ENCODE measurements at places on chromosomes 3 and 15.

- no peak for DNase-seq
These were observed 402.0 kb downstream of the AGBL1 start for GRCh38 chr15:86481720-86482119.

DNA sequence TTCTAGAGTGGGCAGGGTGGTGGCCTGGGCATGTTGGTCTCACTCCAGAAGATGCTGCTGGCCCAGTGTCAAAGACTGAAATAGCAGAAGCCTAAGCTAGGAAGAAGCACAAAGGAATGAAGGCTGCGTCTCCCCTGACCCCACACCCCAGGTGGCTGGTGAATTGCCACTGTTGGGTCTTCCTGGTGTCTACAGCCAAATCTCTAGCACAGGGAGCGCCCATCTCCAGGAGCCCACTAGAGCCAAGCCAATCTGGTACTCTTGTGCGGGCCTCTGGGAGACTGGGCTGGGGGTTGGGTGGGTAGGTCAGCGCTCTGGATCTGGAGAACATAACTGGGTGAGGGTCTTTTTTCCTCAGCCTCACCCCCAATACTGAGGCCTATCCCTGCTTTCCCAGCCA, 894 bp downstream of the TUSC2 start:
- no peak for DNase-seq

DNA sequence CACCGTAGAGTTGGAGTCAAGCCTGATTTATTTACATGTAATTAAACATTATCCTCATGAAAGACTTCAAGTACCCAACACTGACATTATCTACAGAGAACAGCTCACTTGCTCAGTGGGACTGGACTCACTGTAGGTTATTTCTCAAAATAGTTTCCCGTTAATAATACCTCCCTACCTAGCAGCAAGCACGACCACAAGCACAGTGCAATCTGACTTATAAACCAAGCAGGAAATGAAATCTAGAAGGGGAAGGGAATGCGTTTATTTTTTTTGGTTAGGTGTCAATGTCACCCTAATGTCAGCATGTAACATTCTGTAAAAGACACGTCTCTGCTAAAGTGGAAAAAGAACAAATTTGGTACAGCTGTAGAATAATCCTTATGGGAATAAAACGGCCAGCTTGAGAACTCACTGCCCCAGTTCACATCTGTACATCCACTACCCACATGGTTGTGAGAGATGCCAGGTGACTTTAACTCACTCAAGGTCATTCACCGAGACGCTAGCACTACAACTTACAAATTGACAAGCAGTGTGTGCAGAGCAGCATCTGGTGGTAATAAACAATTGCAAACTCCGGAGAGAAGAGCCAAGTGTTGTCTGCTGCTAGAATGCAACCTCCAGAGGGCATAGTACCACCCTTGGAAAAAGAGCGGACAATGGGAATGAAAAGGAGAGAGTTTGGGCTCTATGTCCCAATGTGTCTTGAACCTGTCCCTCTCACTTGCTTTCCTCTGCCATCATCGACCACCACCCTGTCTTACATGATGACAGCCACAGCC, 242.5 kb downstream of the CADPS start:
- DNase-seq = peak; percentile 17

DNA sequence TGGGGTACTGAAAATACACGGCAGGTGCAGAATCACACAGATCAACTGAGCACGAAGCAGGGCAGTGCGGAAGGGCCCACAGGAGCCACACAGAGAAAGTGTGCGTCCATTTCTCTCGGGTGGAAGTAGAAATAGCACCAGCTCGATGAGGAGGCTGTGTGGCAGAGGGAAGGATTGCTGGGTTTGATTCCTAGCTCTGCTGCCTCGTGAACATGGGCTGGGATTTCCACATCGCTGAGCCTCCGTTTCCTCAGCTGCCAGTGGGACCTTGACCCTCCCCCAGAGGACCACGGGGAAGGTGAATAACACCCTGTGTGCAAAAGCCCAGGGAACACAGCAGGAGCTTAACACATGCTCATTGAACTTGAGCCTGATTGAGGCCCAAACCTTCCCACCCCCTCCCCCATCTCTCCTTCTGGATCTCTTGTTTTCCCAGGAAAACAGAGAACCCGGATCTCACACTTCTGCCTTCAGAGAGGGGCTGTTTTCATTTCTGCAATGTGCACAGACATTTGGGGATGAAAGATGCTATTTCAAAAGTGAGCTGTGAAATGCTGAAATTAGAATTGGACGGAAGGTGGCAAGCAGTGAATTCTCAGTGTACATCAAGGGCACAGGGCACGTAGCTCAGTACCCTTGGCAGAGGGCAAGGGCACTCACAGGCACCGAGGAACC, 38.4 kb downstream of the ABTB1 start:
- DNase-seq = no peak

DNA sequence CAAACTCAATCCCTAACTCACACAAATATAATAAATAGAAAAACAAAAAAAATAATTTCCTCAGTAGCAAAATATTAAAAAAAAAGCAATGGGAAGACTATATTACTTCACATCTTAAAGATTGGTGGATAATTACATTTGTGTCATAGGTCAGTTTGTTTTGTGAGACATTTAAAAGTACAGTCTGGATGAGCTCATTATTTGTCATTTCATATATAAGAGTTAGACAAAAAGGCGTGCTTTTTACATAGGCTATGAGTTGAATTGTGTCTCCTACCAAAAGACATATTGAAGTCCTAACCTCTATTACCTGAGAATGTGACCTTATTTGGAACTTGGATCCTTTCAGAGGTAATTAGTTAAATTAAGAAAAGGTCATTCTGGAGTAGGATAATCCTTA, 710.1 kb upstream of the CBLB start:
- no peak for DNase-seq

DNA sequence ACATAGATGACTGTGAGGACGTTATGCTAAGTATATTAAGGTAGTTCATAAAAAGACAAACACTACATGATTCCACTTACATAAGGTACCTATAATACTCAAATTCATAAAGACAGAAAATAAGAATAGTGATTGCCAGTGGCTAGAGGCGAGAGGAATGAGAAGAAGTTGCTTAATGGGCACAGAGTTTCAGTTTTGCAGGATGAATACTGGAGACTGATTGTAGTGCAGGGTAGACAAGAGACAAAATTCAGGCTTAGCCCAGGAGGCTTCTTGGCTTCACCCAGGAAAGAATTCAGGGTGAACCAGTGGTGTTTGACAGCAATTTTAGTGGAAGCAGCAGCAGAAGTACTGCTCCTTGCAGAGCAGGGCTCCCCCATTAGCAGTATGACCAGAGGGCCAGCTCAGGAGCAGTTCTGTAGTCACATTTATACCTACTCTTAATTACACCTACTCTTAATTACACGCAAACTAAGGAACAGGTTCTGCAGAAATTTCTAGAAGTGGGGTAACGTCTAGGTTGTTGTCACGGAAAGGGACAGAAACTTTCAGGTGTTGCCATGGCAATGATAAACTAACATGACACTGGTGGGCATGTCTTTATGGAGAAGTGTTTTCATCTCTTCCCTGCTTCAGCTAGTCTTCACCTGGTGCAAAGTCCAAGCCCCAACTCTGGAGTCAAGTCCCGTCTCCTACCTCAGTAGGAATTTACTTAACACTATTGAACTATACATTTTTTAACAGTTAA, 55.2 kb downstream of the TBL1XR1 start:
- DNase-seq = no peak

DNA sequence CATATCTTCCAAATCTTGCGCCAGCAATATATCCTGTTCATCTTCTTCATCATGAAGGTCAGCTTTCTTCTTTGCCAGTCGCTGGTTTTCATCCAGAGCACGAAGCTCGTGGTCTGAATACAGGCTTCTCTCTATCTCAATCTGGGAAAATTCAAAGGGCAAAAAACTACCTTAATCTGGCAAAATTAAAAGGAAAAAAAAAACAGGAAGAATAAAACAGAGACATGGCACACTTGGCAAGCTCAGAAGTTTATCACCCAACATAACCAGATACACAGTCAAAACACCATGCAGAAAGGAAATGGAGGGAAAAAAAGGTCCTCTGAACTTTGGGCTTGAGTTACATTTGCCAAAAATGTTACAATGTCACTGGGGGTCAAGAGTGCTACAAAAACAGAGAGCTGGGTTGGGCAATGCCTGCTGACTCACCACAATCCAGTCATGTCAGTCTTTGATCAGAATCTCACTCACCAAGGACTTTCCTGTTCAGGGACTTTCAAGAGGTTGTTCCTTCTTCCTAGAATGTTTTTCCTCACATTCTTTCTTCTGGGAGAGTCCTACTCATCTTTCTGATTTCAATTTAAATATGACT, 1.5 kb downstream of the MRPL46 start:
- no peak for DNase-seq

- DNase-seq = no peak
These were observed 104.5 kb downstream of the IL20RB start for GRCh38 chr3:137062250-137062649.

GRCh38 chr3:129593595-129594339, 12.7 kb downstream of the PLXND1 start:
- DNase-seq = peak; percentile 78

GRCh38 chr3:189143321-189143720, 28.4 kb upstream of the TPRG1 start:
- no peak for DNase-seq

GRCh38 chr3:120114376-120114775, 20.1 kb upstream of the GSK3B start:
- DNase-seq = no peak

DNA sequence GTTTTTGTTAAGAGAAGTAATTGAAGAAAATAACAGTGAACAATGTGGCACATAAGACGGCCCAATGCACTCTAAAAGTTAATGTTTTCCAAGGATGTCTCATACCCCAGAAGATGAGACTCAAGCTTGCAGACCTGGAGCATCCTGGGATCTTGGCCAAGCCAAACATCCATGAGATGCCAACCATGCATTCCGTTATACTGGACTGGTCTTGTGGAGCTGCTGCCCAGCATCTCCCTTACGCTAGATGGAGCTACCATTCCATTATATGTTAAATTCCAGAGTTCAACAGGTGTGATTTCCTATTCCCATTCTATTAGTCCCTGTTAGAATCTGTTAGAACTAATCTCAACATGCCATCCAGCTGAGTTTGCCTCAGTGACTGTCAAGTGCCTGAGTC, 181.8 kb downstream of the PDCD6IP start:
- DNase-seq = no peak

GRCh38 chr3:70583682-70584081, 271.2 kb upstream of the MDFIC2 start:
- no peak for DNase-seq

- DNase-seq = no peak
These were observed 164.8 kb upstream of the RORA start for GRCh38 chr15:61393949-61394348.

GRCh38 chr3:116037954-116038911, 407.1 kb downstream of the LSAMP start:
- no peak for DNase-seq

DNA sequence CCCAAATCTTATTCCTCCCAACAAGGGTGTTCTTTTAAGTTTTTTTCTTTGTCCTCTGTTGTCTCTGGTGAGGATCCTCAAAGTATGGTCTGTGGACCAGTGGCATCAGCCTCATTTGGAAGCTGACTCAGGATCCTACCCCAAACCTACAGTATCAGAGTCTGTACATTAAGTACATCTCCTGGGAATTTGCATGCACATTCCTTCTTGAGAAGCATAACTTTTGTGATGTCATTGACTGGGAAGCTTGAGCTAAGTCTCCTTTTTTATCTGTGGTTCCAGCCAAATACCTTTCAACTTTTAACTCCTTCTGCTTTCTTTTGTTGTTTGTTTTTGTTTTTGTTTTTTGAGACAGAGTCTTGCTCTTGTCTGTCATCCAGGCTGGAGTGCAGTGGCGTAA, 40.5 kb downstream of the ARMC8 start:
- DNase-seq = no peak

- DNase-seq = no peak
These were observed 56.0 kb downstream of the ZNF280D start for GRCh38 chr15:56677271-56677670.

GRCh38 chr3:171736556-171736955, 73.7 kb downstream of the PLD1 start:
- DNase-seq = no peak

DNA sequence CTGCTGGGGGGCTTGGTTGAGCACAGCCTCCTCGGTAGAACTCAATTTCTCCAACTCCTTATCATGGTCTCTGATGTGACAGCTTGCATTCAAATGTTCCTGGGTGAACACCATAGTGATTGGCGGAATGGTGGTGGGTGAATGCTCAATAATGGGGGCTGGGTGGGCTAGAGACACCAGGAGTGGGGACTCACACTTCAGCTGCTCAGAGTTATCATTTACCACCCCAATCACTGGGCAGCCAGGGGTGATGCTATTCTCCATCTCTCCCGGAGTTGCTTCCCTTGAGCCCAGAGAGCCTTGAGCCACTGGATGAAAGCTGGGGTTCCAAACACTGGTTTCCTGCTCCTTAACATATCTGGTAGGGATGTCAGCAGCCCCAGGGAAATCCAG, 88.7 kb downstream of the DHX30 start:
- DNase-seq = no peak

GRCh38 chr3:72246685-72247084, 461.7 kb upstream of the PROK2 start:
- DNase-seq = no peak

DNA sequence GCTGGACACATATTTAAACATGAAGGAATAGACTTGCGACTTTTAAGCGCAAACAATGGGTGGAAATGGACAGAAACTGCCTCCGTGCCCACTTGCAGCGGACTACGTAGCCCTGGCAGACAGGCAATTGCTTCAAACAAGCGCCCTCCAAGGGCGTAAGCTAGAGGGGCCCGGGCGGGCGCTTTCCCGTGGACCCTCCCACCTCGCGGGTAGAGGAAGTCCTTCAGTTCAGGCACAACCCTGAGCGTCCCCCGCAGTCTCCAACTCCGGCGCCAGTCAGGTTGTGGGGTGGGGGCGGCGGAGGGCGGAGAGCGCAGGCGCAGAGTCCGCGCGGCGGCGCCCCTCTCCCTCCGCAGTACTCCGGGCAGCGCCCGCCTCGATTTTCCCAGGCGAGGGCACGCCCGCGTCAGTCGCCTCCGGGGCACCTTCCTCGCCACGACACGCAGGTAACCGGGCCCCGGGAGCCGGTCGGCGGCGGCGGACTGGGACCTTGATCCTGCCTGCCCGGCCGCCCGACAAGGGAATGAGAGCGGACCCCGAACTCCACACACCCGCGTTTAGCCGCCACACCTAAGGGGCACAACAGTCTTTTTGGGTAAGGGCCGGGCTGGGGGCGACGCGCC, at the start of gene SLC35G2:
TSS of gene SLC35G2 (plus strand) at position 358 of the 623 bp plus-strand sequence. CDS start 35,335 bp downstream, outside the sequence.
- DNase-seq = peak; percentile 93

- DNase-seq = no peak
These were observed 56.2 kb upstream of the AKAP13 start for GRCh38 chr15:85324202-85324601.
